A549 treated with GW870086 at 1 μM for 4 hours (cell line): ENCODE measurements at places on chromosomes 11 and 22. TPM values are rescaled to one million over a fixed set of nuclear protein-coding genes. Genes with fewer than 3 reads are reported as not detected.

TRIM48 gene
- total RNA-seq = 0.09 TPM in 1 of 5 replicates, not detected in the others

OR51B2 gene
- total RNA-seq = not detected in 5 replicates

CFAP300 gene
- 4.6 to 8.0 TPM (median 5.7 TPM) in 5 replicates for total RNA-seq

GAB2 gene
- 2.9 to 5.1 TPM (median 4.9 TPM) in 5 replicates for total RNA-seq

FAM227A gene
- total RNA-seq = 0.49 to 1.2 TPM (median 0.68 TPM) in 5 replicates

ETS1 gene
- 30.8 to 36.0 TPM (median 34.4 TPM) in 5 replicates for total RNA-seq

PHOX2A gene
- not detected in 5 replicates for total RNA-seq

IZUMO1R gene
- total RNA-seq = not detected in 5 replicates

OR8G5 gene
- total RNA-seq = not detected in 5 replicates

HTR3B gene
- total RNA-seq = not detected in 5 replicates

IL18 gene
- total RNA-seq = 92.0 to 107 TPM (median 99.7 TPM) in 5 replicates

SMIM35 gene
- not detected in 5 replicates for total RNA-seq

MRGPRX1 gene
- not detected in 5 replicates for total RNA-seq

ZNF280A gene
- 3.1 to 3.8 TPM (median 3.5 TPM) in 5 replicates for total RNA-seq

PRDM11 gene
- total RNA-seq = 5.5 to 8.3 TPM (median 7.1 TPM) in 5 replicates

CLDN5 gene
- total RNA-seq = not detected in 5 replicates

GGT5 gene
- 2.1 to 3.3 TPM (median 2.5 TPM) in 5 replicates for total RNA-seq

RCE1 gene
- 40.7 to 57.5 TPM (median 53.9 TPM) in 5 replicates for total RNA-seq

DENND6B gene
- 2.1 to 3.8 TPM (median 3.2 TPM) in 5 replicates for total RNA-seq

APOA4 gene
- 0.08 TPM in 1 of 5 replicates, not detected in the others for total RNA-seq

SCGB1D4 gene
- total RNA-seq = not detected in 5 replicates

HOATZ gene
- not detected in 5 replicates for total RNA-seq

MYRF gene
- 15.9 to 22.9 TPM (median 20.8 TPM) in 5 replicates for total RNA-seq

MMP13 gene
- not detected in 5 replicates for total RNA-seq

CCDC116 gene
- 0.09 TPM in 1 of 5 replicates, not detected in the others for total RNA-seq

TEX12 gene
- 0.17 TPM in 1 of 5 replicates, not detected in the others for total RNA-seq

POTEH gene
- total RNA-seq = not detected in 5 replicates

ART1 gene
- 0.10 TPM in 1 of 5 replicates, not detected in the others for total RNA-seq

ACR gene
- total RNA-seq = 0.11 to 0.14 TPM in 2 of 5 replicates, not detected in the others
